C1 segment of cervical spinal cord (tissue), 14 donors: ENCODE measurements at places on chromosomes 6 and 20.

DNA sequence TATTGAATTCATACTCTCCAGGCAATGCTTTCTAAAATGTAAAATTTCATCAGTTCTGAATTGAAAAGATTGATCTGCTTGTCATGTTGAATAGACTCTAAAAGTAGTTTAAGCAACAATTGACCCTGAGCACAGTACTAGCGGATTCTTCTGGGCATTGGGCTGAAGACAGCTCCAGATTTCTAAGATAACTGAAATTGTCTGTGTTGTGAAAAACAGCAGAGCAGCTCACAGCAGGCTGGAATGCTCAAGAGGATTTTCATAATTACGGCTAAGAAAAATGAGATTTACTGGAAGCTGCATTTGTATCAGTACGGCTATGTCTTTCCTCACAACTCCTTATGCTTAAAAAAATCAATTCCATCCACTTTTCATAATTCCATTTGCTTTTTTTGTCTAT, 373.7 kb downstream of the HACE1 start:
- DNase-seq, result no peak

GRCh38 chr20:19802099-19802491, 44.0 kb downstream of the RIN2 start:
- DNase-seq, result no peak

GRCh38 chr20:48058611-48059559, 273.6 kb upstream of the SULF2 start:
- DNase-seq, result no peak

- peak; percentile 95 for DNase-seq
Measured at GRCh38 chr6:96015518-96016333, at the start of gene FUT9. TSS of gene FUT9 (plus strand) at chr6:96015974. CDS start at chr6:96203156, 187,182 bp downstream.

DNA sequence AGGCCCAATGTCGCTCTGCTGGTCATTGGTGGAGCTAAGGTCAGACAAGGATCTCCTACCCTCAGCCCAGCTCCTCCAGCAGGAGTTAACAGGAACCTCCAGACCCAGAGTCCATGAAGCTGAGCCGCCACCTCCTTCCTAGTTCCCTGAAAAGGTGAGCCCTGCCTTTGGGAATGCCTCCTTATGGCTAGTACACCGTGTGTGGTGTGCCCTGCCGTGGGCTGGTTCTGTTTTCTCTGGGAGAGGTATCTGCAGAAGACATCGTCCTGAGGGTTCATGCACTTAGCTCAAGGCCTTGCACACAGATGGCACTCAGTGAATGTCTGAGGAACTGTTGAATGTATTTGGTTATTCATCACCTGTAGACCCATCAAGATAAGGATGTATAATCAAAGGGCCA, 15.3 kb downstream of the BANF2 start:
- DNase-seq, result no peak

DNA sequence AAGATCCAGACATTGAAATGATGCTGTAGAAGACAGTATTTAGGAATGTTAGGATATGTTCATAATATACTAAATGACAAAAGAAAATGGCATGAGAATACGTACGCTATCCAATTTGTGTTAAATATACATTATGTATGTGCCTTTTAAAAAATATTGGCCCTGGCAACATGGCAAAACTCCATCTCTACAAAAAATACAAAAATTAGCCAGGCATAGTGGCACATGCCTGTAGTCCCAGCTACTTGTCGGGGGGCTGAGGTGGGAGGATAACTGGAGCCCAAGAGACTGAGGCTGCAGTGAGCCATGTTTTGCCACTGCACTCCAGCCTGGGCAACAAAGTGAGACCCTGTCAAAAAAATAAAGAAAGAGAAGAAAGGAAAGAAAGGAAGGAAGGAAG, 155.7 kb downstream of the DOK5 start:
- DNase-seq, result no peak

DNA sequence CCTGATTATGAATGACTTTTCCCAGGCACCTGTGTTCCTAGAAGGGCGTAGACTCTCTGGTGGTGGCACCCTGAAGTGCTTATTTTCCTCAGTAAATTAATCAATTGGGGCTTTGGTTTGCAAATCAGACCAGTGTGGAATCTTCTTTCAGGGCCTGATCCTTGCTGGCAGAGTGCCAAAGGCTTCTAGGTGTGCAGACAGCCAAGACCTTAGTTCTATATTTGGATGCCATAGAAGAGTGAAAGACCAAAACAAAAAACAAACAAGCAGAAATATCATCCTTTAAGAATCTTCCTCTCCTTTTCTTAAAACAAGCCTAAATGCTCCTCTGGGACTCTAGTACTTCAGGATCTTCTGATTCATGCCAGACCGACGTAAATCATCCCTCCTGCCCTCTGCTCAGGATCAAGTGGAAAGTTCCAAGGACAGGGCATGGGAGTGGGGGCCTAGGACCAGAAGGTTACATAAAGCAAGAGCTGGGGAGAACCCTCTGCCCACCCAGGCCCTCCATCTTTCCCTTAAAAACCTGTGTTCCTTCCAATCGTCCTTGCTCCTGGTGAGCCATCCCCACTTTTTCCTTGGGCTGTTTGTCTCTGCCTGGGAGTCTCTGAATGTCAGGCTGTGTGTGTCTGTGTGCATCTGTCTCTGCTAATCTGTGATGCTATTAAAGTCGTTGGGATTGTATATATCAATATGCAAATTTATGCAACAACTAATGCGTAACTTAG, 70.5 kb upstream of the MYLIP start:
- no peak for DNase-seq

DNA sequence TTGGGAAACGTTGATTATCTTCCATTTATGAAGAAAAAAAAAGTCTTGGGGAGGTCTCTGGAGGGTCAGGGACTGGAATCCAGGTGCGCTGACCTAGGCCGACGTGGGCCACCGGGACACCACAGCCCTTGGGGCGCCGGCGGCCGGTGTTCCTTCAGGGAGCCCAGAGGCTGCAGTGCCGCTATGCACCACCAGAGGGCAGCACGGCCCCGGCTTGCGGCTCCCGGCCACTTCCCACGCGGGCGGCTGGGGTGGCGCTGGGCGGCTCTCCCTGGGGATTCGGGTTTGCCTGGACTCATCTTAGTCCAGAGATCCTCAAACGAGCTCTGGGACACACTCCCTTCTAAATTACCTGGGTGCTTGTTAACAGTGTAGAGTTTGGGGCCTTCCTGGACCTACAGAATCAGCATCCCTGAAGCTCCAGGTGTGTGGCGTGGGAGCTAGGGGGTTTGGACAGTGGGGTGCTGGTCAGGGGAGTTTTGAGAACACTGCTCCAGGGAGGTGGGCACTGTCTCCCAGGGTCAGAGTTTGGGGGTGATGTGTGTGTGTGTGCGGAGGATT, 23.0 kb upstream of the GTSF1L start:
- DNase-seq, result peak; percentile 13

DNA sequence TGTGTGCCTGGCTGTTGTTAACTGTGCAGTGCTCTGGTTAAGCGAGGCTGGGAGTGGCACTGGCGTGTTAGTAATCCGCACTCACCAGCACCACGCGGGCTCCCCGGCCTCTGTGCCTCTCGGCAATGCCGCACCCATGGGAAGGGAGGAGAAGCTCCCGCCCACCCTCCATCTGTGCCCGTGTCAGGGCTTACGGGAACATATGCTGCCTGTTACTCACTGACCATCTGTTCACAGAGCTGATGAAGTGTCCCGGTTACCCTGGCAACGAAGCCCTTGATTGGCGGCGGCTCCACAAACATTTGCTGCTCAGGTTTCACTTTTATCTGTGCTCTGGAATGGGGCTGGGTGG, 114.7 kb downstream of the PSMB1 start:
- no peak for DNase-seq

DNA sequence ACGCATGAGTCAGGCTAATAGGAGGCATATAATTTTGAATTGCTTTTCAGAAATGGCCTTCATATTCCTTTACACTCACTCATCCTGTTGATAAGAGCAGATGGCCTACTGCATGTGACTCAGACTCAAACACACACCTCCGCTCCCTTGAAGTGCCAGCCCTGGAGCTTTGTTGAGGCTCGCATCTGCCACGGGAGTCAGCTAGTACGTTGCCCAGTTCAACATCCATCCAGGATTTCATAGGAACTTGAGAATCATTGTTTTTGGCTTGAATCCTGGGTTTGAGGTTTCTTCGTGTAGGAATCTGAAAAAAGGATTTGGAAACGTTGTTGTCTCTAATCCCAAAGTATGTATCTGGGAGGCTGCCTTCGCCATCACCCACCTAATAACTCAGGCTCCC, 87.4 kb upstream of the JAG1 start:
- no peak for DNase-seq

DNA sequence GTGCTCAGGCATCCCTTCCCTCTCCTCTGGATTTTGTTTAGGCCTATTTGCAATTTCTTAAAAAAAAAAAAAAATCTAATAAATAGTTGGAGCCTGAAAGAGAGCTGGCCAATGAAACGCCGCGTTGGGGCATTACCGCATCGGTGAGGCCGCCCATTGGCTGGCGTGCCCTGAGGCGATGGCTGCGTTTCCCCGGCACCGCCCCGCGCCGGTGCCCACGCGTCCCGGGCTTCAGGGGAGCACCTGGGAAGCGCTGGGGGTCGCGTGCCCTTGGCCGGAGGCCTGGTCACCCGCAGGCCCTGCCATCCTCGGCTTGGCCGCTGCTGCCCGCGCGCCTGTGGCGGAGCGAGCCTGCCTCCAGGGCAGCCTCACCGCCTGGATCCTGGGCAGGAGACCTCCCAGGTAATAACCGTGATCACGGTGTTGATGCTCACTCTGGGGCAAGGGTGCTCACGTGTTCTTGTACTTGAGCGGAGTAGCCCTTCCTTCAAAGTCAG, 155.4 kb downstream of the NRN1 start:
- no peak for DNase-seq
